ENCODE measurements at places on chromosomes 2 and 18. TPM values are rescaled to one million over a fixed set of nuclear protein-coding genes. Genes with fewer than 3 reads are reported as not detected.

- DNase-seq, result no peak
Measured at GRCh38 chr2:219836647-219837177, 209.3 kb downstream of the SLC4A3 start.

GRCh38 chr2:181275643-181276070 lies 181.5 kb upstream of the ITGA4 start:
- DNase-seq, result no peak

DNA sequence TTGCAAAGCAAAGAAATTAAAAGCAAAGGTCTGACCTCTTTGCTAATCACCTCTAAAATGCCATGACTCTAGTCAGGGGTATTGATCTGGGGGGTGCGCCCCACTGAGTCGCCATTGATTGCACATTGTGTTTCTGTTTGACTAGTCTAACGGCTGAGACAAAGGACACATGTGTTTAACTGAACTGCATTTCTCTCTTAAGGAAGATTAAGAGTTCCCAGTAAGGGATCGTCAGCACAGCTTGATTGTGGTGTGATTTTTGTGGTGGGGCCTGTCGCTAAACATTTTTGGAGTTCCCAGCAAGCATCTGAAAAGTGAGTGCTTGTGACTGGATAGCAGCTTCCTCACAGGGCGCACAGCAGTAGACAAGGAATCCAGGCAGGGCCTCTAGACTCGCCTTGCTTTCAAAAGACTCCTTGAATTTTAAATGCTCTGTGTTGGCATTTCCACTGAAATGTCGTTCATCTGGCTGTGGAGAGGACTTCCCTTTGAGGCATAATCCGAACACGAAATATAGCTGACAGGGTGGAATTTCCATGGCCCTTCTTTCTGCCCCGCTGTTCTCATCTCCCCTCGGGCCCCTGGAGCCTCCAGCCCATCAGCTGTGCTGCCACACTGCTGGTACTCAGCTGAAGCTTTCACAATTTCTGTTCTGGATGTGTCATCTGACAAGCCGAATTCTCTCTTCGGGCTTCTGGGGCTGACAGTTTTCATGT lies 126.3 kb downstream of the FAM168B start:
- no peak for DNase-seq

DNA sequence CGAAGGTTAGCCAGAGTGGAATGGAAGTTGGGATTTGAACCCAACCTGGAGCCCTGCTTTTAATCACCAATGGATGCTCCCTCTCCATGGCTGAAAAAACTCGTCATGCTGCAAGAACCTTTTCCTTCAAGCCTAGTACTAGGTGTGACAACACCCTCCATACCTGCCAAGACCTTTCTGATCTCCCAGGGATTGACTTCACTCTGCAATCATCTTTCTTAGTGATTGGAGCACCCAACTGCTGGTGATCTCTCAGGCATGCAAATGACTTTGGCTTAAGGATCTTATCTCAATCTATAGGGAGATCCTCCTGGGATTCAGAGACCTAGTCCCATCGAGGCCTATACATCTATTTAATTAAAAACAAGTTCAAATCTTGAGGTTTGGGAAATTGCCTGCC lies 23.5 kb upstream of the ITGB6 start:
- DNase-seq, result no peak

GRCh38 chr18:2466978-2467377 lies 104.3 kb downstream of the METTL4 start:
- DNase-seq, result no peak

DNA sequence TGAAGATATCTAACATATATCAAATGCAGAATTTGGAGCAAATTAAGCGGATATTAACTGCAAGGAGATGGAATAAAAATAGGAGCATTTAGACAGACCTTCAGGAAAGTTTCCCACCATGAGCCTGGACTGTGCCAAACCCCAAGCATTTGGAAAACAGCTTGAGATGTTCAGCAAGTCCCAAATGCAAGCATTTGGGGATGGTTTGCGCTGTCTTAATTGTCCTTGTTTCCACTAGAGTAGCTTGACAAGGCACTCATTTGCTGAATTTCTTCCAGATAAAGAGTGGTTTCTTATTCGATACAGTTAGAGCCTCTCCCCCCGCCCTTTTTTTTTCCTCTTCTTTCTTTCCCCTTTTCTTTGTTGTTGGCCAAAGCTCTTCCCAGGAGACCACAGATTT lies 77.1 kb upstream of the CDC42EP3 start:
- DNase-seq, result no peak

DNA sequence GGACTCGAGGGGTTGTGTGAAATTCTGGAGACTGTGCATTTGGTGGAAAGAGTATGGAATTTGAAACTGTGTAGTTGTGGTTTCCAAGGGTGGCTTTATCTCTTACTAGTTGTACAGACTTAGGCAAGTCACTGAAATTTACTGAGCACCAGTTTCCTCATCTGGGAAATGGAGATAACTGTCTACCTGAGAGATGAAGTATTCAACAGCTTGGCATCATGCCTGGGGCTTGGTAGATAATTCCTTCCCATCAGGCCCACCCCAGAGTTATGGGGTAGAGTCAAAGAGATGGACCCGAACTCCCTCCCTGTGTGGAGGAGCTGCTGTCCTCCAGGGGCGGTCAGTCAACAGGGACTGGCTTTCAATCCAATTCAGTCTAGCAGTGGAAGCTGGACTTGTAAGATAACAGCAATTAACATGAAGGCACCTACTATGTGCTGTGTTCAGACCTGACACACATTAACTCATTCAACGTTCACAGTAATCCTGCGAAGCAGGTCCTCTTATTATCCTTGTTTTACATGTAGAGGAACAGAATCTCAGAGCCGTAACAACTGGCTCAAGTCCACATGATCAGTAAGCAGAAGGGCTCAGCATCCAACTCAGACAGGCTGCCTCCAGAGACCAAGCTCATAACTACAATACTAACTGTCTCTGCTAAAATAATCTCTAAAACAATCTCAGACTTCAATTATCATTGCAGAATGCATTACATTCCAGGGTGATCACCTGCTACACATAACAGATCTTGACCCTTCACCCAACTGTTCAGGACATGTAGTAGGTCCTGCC lies 432.1 kb downstream of the LPIN1 start:
- DNase-seq, result no peak

DNA sequence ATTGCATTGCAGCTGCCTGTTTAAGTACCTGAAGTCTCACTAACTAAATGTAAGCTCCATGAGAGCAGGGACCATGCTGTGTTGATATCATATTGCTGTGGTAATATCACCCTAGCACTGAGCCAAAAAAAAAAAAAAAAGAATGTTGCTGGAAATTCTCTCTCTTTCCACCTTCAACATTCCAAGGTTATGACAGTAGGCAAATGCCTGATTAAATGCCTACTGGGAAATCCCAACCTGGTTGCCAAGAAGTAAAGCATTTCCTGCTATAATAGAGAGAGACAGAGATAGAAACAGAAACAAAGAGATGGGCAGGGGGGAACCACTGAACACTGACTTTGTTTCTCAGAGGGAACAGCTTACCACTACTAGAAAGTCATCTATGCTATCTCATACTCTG lies 1604.2 kb downstream of the LRP1B start:
- DNase-seq, result peak; percentile 79

DNA sequence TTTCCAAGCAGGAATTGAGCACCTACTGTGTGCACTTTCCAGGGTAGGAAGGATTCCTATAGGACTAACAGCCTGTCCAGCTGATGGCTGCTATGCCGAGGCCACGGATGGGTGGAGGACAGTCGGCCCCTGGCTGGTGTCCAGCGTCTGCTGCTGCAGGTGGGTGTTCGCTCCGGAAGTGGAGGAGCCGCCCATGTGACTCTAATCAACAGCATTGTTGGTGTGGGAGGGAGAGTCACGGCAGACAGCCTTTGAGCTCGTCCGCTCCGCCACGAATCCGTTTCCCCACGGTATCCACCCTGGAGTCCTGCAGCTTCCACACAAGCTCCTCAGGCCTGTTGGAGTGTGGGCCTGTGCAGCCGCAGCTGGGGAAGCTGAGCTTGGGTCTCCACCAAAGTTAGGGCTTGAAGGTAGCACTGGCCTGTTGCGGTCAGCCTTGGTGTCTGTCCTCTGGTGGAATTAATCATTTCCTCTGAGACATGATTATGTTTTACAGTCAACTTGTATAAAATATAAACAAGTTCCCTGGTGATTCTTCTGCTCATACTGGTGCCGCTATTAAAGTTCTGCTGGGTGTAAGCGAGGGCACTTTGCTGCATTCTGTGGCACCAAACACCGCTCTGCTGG lies 185.9 kb upstream of the TPO start:
- no peak for DNase-seq

DNA sequence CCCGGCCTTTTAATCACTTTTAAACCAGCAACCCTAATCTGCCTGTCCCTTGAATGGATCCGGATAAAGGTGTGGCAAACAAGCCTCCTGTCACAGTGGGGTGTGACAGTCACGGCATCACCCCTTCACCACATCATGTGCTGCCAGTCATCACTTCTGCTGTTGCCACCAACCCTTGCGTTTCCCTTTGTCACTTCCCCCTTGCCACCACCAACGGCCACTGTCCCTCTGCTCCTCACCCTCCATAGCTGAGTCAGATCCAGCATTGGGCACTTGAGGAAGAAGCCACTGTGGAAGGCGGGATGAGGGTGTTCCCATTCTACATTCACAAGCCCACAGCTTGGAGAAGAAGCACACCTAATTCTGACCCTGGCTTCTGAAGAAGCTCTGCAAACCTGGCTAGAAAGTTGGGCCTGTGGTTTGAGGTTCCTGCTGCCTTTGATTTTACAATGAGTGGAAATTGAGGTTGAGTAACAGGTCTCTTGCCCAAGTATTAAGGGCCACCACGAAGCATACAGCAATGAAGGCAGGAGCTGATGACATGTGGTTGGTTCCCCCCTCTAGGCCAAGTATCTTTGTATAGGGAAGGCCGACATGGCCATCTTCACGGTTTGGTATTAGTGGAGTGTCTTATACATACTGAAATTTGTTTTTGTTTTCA lies 22.9 kb upstream of the DARS1 start:
- no peak for DNase-seq

GRCh38 chr2:63438181-63438580 lies 150.1 kb downstream of the WDPCP start:
- no peak for DNase-seq

- no peak for DNase-seq
Measured at GRCh38 chr18:63206433-63207142, 113.0 kb downstream of the BCL2 start.

DNA sequence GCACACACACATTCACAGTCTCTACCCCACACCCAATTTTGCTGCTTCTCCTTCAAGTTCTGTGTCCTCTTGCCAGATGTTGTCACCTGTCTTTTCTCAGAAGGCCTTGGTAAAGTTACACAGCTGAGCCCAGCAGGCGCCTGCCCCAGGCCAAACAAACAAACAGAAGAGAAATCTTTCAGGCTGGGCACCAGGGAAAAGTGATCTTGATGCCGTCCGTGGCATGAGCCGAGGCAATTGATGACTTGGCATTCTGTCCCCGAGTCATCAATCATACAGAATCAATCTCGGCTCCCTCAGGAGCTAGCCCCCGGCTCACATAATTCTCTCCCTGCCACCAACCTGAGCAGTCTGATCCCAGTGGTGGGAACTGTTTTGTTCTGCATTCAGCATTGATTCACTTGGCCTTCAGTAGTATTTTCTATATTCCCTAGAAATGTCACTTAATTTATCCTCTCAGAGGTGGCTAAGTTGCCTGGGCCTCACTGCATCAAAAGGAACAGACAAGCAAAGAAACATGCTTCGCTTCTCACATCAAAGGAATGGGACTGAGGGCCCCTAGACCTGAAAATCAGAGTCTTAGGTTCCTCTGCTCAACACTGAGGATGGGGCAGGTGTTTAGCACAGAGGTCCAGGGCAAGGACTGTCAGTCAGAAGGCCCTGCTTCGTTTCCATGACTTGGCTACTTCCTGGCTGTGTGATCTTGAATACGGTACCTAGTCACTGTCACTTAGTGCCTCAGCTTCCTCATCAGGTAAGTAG lies 278.8 kb upstream of the CELF4 start:
- no peak for DNase-seq

DNA sequence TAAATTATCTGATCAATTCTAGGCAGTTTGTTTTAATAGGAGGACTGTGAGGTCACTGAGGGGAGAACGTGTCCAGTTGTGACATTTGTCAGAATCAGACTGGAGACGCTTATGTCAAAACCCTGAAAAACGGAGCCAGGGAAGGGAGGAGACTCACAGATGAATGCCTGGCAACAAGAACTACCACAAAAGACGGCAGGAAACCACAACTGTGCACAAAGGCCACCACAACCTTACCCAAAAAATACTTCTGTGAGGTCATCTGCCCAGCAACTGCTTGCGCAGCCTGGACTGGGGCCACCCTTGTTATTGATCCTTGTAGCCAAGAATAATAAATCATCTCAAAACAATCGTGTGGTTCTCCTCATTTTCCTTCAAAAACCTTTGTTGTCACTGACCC lies 173.0 kb upstream of the ALKAL2 start:
- DNase-seq, result no peak

DNA sequence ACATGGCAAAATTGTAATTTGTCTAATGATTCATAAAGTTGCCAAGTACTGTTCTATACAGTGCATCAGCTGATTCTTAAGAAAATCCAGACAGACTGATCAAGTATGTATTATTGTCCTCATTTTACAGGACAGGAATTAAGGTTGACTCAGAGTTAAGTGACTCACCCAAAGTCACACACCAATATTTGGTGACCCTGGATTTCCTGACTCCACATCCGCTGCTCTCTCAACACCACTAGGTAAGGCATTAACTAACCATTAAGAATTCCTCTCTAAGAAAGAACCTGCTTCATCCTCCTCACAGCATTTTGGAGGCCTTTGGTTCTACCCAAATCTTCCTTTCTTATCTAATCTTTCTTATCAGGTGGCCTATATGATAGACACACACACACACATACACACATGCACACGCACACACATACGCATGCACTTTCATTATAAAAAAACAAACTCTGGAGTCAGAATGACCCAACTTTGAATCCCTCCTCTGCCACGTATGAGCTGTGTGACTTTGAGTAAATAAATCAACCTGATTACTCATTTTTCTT lies 150.8 kb downstream of the ANKRD44 start:
- DNase-seq, result no peak

Gene ST8SIA5
- total RNA-seq, result not detected

Gene HOXD13
- total RNA-seq, result not detected

Gene CCL20
- total RNA-seq, result 0.81 TPM

All from foreskin keratinocyte (primary cell).